Stimulated activated CD8-positive, alpha-beta memory T cell treated with anti-CD3 and anti-CD28 coated beads, Interleukin-7, amount 100 ng/mL, for 1 hour (primary cell): ENCODE measurements at places on chromosomes 1 and 21.

DNA sequence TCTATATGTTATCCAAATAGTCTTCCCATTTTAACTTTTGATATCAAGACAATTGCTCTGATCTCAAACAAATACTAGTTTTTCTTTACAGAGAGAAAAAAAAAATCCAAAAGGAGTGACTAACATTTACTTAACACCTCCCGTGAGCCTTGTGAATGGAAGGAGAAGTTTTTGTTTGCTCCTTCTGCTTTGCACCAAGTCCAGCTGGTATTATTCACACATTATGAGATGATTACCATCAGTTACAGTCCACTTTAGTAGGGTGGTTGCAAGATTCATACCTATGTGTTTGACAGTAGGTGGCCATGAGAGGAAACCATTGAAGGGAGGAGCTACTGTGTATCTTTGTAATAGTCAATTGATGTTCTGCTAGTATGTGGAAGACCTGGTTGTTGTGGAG is 443.4 kb upstream of the ZP4 start:
- DNase-seq = no peak

GRCh38 chr1:43870306-43870705 is 63.3 kb upstream of the ARTN start:
- no peak for DNase-seq

- peak; percentile 31 for DNase-seq
Measured at GRCh38 chr1:46616277-46617107, at the start of gene MOB3C. Gene MOB3C, minus strand, starts transcription at chr1:46616811. Its CDS starts 3,490 bp downstream, at chr1:46613321.

GRCh38 chr21:46218906-46219590 is 9.5 kb downstream of the LSS start:
- no peak for DNase-seq

DNA sequence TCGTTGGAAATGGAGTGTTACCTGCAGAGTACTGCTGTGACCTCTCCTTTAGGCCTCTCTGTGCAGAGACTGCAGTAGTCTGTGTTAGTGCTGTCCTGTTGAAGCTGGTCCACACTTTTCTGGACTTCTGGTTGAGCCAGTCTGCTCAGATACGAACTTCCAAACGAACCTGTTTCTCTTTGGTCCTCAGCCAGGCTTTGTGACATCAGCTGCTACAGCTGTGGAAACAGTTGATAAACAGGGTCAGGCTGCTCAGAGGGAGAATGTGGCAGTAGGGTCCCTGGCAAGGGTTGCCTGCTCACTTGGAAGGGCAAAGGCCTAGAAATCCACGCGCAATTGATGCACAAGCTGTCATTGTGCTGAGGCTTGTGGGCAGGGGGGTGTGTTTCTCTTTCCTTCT is 98.8 kb downstream of the NOS1AP start:
- DNase-seq = no peak

GRCh38 chr1:18951416-18951815 is 5.1 kb downstream of the IFFO2 start:
- no peak for DNase-seq

- DNase-seq = no peak
Measured at GRCh38 chr1:151520359-151520758, 9.2 kb downstream of the CGN start.

DNA sequence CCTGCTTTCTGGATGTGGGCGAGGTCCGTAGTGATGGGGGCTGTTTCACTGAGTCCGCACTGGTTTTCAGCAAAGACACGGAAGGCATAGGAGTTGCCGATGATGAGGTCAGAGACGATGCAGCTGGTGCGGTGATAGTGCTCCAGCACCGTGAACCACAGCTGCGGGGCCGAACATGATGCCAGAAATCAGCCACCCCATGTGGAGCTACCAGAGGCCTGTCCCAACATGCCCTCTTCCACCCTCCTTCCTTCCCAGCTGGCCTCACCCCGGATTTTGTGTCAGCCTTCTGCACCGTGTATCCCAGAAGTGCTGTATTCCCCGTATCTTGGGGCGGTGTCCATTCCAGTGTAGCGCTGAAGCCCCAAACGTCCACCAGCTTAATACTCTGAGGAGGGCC is 10.0 kb downstream of the MYBPHL start:
- DNase-seq = no peak

GRCh38 chr1:240743705-240744104 is 131.8 kb upstream of the GREM2 start:
- no peak for DNase-seq

- no peak for DNase-seq
Measured at GRCh38 chr21:38323721-38324531, 67.1 kb downstream of the KCNJ15 start.

DNA sequence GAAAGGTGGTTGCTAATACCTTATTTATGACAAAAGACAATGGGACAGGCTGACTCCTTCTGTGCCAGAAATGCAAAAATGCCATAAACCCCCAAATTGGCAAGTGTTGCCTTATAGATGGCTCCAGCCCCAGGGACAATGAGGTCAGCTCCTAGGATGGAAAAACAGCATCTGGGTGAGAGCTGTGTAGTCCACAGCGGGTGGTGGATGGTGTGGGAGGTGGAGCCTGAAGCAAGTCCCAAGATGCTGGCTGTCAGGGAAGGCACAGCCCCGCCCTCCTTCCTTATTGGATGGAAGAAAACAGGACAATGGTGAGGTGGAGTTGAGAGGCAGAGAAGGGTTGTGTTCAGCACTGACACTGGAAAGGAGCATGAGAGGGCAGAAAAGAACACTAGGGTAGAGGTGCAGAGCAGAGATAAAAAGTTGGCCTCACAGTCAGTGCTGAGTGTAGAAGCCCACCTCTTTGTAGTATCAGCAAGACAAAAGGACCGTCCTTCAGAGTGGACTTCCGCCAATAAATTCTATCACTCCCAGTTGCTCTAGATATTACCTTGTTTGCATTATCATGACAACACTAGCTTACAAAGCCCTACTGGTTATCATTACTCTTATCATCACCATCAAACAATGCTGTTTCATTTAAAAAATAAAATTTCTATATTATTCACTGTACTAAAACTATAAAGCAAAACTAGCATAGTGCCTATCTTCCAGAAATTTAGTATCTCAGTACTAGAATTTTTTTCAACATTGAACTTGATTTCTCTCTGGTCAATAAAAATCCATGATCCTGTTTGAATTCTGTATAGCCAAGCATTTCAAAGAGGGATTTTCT is 3.7 kb upstream of the SDE2 start:
- DNase-seq = no peak

- DNase-seq = no peak
Measured at GRCh38 chr1:161747801-161748200, 1.8 kb upstream of the DUSP12 start.

GRCh38 chr1:177710696-177711620 is 258.9 kb downstream of the SEC16B start:
- no peak for DNase-seq

DNA sequence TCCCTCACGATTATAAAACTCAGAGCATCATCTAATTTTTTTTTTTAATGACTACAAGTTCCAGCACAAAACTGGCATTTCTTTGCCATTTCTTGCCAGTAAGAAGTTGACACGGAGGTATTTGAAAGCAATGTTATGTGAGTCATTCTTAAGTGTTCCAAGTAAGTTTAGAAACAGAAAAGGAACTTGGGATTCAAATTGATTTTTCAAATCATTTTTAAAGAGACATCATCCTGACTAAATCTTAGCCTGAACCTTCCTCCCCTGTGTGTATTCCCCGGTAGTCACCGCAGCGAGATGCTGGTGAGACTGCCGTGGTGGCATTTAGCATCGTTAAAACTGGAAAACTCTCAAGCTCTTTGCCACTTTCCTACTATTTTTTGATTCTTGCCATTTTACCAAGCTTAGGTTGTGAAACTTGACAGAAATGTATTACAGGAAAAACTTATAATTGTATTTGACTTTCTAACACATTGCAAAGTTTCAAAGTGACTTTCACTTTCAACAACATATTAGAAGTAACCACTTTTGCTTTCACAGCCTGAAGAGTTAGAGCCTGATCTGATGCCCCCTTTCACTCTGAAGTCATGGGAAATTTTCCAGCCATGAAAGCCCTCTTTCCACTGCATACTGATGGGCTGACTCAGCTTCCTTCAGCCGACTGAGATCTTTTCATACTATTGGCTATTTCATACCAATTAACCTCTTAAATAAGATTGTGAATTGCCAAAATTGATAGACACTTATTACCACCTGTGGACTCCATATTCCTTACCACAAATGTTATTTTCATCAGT is 61.4 kb downstream of the OLFML2B start:
- no peak for DNase-seq

GRCh38 chr21:45383111-45383614 is 21.8 kb upstream of the COL18A1 start:
- no peak for DNase-seq

GRCh38 chr21:42695697-42696380 is 42.4 kb downstream of the PDE9A start:
- no peak for DNase-seq

DNA sequence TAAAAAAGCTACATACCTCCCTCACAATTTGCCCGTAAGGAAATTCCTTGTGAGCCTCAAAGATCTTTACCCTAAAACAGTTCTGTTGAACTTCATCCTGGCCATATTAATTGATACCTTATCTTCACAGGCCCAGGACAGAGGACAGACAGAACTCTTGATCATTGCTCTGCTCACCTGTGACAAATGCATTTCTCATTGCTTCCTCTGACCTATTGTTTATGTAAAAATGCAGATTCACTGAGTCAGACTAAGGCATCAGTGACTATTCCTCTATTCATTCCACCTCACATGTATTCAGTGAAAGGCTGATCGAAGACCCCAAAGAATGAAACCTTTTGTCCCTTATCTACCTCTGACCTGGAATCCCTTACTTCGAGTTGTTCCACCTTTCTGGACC is 61.0 kb downstream of the BACH1 start:
- no peak for DNase-seq

- no peak for DNase-seq
Measured at GRCh38 chr21:42583477-42584295, 69.7 kb upstream of the PDE9A start.

DNA sequence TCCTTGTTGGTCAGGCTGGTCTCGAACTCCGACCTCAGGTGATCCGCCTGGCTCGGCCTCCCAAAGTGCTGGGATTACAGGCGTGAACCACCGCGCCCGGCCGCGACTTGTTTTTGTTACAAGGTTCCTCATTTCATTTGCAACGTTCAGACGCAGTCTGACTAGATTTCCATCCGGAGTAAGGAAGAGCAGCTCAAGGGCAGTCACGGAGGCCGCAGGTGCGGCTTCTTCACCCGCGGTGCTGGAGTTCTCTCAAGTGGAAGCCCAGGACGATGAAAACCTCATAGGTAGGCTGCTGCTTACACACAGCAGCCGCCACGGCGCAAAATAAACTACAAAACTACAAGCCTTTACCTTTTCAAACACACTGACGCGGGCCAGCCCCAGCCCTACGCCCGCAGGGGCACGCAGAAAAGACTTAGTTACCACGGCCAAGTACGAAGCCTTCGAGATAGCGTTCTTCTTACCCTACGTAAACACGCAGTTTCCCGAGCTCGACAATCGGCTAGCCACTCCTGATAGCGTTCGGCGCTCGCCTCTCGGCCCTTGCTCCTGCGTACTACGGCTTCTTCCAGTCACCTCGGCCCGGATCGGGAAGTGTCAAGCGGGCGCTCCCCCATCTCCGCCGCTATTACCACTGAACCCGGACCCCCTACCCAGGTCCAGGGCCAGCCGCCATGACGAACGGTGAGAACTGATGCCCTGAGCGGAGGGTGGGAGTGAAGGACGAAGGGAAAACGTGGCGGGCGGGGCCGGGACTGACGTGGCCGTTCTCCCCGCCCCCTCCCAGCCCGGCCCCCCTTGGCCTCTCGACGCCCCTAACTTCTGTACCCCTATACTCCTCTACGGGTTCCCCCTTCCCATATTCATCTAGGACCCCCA is at the start of gene TMEM167B:
Gene TMEM167B, plus strand, starts transcription at position 569 of the 882 bp plus-strand sequence. Its CDS starts 109 bp downstream, at position 678.
- peak; percentile 68 for DNase-seq

GRCh38 chr1:152577168-152577567 is 3.1 kb downstream of the LCE3D start:
- DNase-seq = no peak

- DNase-seq = no peak
Measured at GRCh38 chr1:186735463-186735862, 55.2 kb upstream of the PTGS2 start.

GRCh38 chr21:26972192-26972591 is 5.3 kb upstream of the ADAMTS5 start:
- no peak for DNase-seq

DNA sequence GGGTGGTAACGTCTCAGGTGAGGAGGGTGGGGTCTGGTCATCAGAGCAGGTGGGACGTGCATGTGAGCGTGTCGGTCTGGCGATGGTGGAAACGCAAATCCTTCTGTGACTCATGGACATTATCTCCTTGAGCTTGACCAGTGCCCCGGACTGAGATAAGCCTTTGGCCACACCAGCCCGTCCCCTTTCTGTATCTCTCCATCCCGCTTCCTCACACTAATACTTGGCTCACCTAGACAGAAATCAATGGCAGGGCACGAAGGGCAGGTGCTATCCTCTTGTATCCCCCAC is 7.9 kb upstream of the AQP10 start:
- DNase-seq = no peak

DNA sequence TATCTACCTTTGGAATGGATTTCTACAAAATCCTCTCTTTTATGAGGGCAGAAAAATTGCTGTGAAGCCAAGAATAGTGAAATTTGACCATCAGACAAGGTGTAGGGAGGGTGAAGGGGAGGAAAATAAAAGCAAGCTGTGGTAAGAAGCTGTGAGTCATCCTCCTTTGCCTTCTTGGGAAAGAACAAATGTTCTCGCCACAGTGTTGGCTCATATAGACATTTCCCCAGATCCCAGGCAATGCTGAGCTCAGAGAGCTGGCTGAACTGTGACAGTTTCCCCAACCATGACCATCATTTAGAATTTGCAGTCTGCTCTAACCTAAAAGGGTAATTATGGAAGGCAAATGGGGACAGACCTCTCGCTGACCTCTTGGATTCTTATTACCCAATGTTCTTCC is 235.4 kb downstream of the PBX1 start:
- DNase-seq = no peak

DNA sequence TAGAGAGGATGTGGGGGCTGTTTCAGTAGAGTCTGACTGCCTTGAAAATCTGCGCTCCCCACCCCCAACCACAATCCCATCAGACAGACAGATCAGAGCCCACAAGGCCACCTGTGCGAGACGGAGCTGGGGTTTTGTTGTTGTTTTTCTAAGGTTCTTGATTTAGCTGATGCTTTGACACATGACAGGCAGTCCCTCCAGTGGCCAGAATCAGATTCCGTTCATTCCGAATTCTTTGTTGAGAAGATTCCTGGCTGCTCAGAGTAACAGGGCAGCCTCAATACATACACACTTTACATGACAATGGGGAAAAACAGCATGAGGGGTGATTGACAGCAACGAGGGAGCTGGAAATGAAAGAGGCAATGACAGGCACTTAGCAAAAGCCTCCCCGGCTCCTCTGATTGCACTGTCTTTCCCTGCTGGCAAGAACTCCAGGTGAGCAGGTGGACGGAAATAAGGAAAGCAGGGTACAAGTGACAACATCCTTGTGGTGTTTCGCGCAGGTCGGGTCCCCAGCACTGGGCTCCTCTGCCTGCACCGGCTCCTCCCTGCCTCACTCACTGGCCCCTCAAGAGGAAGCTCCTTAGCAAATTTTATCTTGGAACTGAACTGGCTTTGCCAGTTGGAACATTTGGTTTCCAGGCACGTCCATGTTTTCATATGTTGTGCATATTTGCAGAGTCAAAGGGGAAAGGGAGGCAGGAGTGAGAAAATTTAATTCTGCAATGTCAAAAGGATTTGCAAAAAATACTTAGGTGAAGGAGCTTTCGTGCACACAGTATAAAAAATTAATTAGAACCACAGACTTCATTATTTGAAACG is 148.7 kb downstream of the PGBD5 start:
- DNase-seq = no peak

- DNase-seq = no peak
Measured at GRCh38 chr21:44366586-44367211, 13.3 kb downstream of the TRPM2 start.

- no peak for DNase-seq
Measured at GRCh38 chr1:24720152-24720551, 25.1 kb upstream of the CLIC4 start.
